ENCODE measurements at places on chromosomes 6 and 20.
A peak's percentile ranks its signal among the peaks of the same experiment; 100 is the strongest.

DNA sequence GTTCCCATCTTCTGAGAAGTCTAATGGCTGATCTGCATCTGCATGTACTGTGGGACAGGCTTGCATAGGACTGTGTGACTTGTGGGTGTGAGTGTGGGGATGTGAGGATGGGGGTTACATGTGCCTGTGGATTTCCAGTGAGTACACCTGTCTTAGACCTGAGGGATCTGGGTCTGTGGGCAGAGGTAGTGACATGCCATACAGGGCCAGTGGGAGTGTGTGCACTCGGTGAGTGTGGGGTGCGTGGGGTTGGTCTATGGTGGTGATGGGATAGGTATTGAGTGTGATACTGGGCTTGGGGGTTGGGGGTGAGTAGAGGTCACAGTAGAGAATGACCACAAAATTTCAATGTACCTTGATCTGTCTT lies 41.7 kb downstream of the VEGFA start:
- DNase-seq, result no peak

DNA sequence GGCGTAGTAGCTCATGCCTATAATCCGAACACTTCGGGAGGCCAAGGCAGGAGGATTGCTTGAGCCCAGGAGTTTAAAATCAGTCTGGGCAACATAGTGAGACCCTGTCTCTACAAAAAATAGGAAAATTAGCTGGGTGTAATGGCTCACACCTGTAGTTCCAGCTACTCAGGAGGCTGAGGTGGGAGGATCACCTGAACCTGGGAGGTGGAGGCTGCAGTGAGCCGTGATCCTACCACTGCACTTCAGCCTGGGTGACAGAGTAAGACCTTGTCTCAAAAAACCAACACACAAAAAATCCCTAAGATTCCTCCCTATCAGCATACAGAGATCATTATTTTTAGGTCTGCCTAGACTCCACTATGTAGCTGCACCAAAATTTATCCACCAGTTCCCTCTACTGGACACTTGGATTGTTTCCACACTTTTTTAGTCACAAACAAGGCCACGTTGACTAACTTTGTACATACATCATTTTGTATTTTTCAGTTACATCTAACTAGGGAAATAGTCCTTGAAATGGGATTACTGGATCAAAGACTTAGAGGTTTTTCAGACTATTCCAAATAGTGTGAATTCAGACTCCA lies 3.6 kb upstream of the PHF1 start:
- DNase-seq, result no peak

DNA sequence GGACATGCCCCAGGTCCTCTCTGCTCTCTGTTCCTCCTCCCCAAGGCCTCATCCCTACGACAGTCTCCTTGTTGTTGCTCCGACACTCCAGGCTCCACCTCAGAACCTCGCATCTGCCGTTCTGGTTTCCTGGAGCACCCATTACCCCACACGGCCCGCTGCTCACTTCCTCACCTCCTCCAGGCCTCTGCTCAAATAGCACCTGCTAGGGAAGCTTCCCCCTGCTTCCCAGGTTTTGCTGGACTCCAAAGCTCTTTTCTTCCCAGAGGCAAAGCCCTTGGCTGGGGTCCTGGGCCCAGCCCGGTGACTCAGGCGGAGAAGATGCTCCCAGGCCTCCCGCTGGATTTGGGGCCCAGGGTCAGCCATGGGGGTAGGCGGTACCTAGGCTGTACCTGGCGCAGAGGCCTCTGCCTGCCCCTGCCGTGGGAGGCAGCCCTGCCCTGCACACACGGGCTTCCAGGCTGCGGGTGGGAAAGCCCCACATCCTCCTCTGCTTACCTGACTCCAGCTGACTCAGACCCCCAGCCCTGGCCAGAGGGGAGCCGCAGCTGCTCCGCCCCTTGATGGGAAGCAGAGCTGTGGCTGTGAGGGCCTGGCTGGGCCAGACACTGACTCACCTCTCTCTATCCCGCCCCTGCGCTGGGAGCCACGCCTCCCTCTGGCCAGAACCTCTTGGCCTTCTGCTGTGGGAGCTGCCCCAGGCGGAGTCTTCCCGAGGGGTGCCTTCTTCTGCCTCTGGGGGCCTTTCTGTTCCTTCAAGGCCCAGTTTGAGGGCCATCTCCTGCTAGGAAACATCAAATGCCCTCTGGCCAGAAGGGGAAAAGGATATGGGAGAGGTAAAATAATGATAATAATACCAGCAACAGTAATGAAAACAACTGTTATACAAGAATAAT lies 130.5 kb downstream of the CEBPB start:
- DNase-seq, result peak; percentile 73

DNA sequence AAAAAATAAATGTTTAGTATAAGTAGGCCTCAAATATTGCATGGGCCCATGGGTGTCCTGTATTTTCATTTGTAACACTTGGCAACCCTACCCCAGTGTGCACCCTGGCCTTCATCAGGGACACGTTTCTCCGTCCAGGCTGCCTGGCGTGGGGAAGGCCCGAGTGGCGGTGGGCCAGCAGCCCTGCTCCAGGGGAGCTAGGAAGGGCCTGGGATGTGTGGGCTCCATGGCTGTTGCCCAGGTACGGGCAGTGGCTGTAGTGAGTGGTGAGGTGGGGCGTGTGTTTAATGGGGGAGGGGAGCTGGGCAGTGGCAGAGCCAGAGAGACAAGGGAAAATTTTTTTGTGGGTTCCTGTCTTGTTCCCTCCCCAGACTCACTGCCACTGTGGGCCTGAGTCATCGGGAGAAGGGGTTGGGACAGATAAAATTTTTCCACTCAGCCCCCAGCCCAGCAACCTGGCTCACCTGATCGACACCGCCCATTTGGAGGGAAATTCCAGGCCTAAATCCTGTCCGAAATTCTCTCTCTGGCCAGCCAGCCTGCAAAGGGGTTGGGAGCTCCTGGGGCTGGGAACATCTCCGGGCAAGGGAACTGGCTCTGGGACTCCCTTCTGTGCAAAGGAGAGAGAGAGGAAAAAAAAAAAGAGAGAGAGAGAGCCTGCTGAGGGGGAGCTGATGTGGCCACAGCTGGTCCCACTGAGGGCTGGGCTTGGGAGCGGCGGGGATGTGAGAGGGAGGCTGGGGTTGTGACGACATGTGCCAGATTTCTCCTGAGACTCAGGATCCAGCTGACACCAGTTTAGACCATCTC lies 32.5 kb upstream of the VEGFA start:
- DNase-seq, result peak; percentile 67

GRCh38 chr6:161586887-161587286 lies 313.0 kb upstream of the AGPAT4 start:
- DNase-seq, result no peak
